ENCODE measurements at places on chromosomes 11 and 22.

GRCh38 chr11:122453586-122453985 lies 201.9 kb upstream of the UBASH3B start:
- peak; percentile 65 for DNase-seq

DNA sequence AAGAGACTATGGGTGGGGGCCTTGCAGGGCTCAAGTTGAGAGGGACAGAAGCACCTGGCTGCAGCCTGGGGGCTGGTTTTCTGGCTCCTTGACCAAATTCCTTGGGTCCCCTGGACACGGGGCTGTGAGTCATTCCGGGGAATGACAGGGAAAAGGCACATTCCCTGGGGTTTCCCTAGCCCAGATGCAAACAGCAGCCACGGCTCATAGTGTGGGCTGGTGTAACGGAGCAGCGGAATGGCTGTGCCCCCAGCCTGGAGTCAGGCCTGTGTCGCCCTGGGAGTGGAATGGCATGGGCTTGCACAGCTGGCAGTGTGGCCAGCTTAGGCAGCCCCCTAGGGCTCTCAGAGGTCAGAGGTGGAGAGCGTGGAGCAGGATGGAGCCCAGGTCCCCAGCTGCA lies 77.6 kb upstream of the KCNQ1OT1 start:
- DNase-seq = no peak

GRCh38 chr22:17493419-17493981 lies 69.8 kb upstream of the SLC25A18 start:
- no peak for DNase-seq

DNA sequence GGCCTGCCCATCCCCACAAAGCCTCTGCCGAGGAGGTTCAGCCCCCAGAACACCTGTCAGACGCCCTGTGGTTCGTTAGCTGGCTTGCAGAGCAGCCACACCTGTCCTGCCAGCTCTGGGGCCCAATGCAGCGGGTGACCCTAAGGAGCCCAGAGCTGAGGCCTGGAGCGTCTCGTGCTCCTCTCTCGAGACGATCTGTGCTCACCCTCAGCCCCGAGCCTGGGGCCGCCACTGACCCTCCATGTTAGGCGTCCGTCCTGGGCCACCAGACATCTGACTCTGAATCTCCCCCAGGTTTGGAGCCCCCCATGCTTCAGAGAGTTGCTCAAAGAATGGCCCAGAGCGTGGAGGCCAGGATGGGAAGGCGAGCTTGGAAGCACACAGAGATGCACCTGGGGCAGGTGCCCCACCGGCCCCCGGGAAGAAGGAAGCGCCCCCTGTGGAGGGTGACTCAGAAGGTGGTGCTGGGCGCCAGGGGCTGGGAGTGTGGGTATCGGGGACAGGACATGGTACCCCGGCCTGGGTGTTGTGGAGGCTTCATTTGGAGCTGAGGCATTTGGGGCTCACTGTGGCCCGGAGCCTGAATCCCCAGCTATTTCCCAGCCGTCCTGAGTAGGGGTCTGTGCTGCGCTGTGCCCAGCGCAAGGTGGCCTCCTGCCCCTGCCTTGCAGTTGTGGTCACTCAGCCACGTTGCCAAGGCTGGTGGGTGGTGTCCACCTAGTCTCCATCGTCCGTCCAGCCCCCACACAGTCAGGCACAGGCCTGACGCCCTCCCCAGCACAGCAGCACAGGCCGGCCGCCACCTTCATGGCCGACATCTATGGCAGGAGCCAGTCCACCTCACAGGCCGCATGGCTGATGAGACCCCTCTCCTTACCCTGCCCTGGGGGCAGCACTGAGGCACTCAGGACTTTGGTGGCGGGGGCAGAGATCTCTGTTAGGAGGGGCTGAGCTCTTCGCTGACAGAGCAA lies 36.2 kb downstream of the SBF1 start:
- DNase-seq = no peak

GRCh38 chr11:84800755-84801346 lies 826.3 kb downstream of the DLG2 start:
- no peak for DNase-seq

GRCh38 chr11:24509114-24509513 lies 12.3 kb downstream of the LUZP2 start:
- no peak for DNase-seq

DNA sequence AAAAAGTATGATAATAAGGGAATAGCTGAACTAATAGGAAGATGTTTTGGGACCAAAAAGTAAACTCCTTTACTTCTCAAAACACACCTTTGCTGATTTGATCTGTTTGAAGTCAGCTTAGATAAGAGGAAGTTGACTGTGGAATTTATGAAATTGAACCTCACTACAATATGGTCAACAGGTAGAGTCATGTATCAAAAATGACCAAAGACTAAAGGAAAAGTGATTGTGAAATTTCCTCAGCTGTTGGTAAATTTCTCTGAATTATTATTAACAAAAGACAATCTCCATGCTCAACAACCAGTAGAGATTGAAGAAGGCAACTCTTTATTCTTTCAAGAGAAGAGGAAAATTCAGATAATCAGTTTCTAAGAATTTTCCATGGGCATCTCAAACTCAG lies 826.5 kb downstream of the KCNA4 start:
- no peak for DNase-seq

DNA sequence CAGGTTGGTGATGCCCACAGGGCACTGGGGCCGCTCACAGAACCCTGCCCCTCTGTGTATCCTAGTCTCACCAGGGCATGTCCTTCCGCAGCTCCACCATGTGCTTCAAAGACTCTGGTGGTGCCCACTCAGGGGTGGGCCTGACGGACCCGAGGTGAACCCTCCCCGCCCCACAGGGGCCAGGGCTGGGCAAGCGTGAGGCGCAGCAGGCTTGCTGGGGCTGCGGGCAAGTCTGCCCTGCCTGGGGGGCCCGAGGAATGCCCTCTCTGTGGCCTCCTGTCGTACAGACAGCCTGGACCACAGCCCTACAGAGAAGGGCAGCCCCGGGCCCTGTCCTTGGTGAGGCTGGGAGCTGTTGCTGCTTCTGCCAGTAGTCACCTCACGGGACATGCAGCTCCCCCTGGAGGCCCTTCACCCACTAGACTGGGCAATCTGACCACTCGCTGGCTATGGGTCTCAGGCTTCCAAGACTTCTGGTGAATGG lies 40.2 kb downstream of the TBX1 start:
- DNase-seq = no peak

- no peak for DNase-seq
These were observed 245.0 kb upstream of the TBCEL start for GRCh38 chr11:120778685-120779490.

DNA sequence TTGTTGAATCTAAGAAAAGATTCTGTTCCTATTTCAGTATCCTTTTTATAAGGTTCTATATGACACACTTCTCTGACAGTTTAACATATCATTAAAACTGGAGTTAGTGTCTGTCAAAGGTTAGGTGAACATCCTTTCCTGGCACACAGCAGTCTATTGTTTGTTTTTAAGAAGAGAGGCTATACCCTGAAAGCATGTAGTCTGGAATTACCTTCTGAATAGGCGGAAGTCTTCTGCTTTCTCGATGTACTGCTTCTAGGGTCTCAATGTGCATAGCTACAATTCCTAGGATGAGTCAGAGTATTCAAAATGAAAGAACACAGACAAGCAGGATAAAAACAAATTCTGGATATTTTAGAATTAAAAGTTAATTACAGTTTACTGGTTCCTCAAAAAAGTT lies 188.6 kb downstream of the SWAP70 start:
- DNase-seq = no peak

DNA sequence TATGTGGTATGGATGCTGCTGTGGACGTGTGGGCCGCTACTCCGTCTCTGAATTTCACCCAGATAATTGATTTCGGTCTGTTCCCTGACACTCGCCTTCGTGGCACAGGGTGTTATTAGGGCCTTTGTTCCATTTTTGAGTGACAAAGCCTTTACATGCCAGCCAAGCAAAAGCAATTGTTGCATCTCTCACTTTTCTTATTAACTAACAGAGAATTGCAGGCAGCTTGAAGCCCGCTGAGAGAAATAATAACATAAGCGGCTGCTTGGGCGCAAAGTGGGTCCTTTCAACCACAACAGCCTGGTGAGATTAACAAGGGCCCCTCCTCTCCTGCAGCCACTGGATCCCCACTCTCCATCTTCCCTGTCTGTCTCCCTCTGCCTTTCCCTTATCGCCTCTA lies 449.4 kb downstream of the NTM start:
- DNase-seq = no peak

GRCh38 chr11:47348859-47349258 lies 3.6 kb downstream of the MYBPC3 start:
- DNase-seq = no peak

- DNase-seq = no peak
These were observed 1.5 kb downstream of the TCIRG1 start for GRCh38 chr11:68040101-68040956.

GRCh38 chr22:35104491-35104890 lies 38.5 kb downstream of the ISX start:
- DNase-seq = no peak

DNA sequence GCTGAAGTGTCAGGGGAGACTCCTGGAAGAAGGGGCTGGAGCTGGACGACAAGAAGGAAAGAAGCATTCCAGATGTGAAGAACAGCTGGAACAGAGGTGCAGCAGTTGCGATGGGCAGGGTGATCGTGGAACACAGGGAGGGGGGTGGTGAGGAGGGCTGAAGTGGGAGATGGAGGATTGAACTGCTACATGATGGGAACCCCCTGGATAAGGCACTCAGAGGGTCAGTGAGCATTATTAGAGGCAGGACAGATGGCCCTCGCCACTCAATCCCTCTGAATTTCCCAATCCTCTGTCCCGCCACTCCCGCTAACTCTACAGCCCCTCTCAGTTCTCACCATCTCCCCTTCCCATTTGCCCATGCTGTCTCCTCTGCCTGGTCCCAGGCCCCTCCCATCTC lies 14.0 kb downstream of the SERPINH1 start:
- DNase-seq = no peak

DNA sequence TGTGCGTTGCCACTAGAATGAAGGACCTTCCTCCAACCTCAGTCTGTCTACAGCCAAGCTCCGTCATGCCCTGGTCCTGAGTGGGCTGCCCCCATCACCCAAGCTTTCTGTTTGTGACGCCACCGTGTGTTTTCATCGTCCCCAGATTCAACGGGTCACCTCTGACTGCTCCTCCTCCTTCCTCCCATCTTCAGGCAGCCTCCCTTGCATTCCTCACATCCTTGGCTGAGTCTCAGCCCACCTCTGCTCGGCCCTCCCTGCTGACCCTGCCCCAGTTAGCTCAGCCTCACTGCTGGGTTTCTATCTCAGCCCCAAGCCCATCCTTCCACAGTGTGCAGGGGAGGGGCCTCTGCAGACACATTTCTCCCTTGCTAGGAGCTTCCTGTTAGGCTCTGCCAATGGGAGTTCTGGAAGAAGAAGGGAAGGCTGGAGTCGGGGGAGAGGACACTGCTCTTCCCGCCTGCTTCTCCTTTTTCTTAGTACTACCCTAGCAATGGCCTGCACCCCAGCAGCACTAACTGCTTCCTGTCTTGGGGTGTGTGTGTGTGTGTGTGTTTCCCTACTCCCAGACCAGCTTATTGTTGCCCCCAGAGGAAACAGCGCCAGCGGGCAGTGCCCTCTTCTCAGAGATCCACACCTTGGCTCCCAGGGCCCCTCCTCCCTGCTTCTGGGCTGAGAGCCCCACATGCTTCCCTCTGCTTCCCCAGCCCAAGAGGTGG lies 5.2 kb downstream of the IFT27 start:
- no peak for DNase-seq

DNA sequence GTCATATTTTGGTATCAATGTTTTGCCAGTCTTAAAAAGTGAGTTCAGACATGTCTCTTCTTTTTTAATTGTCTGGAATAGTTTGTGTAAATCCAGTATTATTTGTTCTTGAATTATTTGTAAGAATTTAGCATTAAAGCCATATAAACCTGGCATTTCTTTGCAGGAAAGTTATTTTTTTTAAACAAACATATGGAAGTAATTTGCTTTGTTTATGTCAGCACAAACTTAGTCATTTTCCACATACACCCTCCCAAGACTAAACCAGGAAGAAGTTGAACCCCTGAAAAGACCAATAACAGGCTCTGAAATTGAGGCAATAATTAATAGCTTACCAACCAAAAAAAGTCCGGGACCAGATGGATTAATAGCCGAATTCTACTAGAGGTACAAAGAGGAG lies 9.1 kb upstream of the CCDC81 start:
- no peak for DNase-seq

DNA sequence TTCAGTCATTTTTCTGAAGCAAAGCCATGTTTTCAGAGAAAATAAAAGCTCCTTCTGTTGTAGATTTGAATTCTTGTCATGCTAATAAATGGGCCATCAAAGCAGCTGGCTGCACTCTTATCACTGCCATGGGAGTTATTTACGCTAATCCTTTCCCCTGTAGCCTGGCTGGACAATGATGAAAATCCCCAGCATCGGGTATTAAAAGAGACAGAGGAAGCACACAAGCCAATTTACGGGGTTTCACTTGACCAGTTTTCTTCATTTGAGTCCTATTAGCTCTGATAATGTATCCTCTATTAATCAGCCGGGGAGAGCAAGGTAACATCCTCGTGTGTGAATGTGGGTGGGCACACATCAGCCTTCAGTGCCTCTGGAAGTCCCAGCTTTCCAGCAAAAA lies 470.2 kb upstream of the API5 start:
- no peak for DNase-seq

- no peak for DNase-seq
These were observed 11.0 kb upstream of the SPDYC start for GRCh38 chr11:65159012-65159411.

DNA sequence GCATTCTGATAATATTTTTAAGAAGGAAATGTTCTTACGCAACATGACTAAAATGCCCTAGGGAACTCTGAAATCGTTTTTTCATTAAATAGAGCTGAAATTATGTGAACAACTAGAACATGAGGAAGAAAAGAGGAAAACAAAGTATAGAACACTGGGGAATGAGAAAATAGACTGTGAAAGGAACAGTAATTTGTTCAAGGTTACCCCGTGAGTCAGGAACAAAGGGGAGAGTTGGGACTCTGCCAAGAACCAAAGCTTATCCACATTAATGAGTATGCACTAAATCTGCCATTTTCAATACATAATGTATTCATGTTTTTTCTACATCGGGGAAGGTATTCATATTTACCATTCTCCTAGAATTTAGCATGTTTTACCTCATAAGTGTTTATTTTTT lies 961.8 kb upstream of the CCDC90B start:
- DNase-seq = no peak

GRCh38 chr11:33893711-33894397 lies 2.0 kb upstream of the LMO2 start:
- no peak for DNase-seq

DNA sequence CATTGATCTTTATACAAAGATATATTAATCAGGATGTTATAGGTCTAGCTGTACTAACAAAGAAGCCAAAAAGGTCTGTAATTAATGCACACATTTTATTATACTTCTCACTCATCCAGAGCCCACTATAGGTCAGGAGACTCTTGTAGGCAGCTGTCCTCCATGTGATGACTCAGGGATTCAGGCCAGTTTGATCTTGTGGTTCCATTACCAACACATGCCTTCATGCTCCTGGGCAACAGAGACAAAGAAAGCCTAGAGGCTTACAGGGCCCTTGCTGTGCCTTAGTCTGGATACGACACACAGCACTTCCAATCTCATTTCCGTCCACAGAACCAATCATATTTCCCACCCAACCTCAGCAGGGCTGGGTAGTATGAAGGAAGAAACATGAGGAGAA lies 150.3 kb upstream of the NCAM1 start:
- DNase-seq = no peak
